NCI-H1417 treated with DMSO at 0.1 percent for 48 hours (cell line): ENCODE measurements at places on chromosomes 2 and 18.

DNA sequence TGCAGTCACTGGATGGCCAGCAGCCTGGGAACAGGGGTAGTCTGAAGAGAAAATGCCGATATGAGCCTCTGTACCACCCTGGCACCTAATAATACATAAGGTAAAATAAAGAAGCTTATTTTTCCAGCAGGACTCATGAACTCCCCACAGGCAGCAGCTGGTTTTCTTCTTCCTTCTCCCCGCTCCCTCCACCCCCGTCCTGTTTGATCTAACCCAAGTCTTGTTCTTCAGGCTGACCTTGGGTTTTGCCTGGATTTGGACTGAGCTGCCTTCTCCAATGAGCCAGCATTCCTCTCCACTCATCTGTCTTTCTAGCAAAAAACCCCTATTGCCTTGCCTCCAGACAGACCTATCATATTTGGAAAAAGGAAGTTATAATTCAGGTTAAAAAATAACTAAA is 111.8 kb downstream of the CELF4 start:
- DNase-seq, result no peak

- no peak for DNase-seq
These were observed 99.8 kb upstream of the FZD7 start for GRCh38 chr2:201933792-201934237.

DNA sequence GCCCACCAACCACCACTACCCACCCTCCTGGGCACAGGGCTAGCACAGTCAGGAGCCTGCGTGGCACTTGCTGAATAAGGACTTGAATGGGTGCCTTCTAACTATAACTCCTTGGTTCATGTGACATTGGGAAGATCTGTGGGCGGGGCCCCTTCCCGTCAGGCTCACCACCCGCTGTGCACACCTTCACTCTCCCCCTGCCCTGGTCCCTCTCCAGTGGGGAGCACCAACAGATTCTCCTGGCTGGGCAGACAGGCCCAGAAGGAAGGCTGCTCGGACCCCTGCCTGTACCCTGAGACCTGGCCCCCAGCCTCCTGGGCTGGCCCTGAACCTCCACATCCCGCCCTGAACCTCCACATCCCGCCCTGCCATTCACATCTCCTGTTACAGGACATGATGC is 33.4 kb upstream of the POMC start:
- no peak for DNase-seq

DNA sequence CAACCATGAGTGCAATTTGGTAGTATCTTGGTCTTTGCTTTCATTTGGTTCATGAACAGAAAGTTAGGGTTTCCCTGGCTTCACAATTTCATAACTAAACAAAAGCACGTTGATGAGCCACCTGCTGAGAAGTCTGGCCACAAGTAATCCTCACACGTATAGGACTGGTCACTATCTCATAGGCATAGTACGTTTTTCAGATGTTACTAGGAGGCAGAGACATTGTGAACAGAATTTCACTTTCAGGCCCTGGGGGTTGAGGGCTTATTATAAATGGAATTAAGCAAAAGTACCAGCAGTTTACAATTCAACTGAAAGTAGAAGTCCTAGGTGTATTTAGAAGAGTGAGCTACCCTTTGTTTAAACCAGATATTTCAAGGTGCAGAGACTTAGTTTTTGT is 277.1 kb downstream of the ALPK2 start:
- no peak for DNase-seq

DNA sequence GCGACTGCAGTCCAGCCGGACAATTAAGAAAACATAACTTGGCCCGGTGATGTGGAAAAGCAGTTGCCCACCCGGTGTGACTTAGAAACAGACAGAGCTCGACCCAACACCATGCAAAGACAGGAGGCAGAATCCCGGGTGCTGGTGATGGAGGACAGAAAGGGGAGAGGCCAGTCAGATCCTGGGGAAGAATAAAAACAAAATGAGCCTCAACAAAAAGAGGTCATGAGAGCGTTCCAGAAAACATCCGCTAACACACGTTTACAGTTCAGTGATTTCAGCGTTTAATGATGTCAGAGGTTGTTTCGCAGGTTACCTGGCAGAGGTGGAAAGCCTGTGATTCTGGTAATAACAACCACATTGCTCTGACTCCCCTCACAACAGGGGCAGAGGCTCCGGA is 111.9 kb downstream of the OSR1 start:
- no peak for DNase-seq

DNA sequence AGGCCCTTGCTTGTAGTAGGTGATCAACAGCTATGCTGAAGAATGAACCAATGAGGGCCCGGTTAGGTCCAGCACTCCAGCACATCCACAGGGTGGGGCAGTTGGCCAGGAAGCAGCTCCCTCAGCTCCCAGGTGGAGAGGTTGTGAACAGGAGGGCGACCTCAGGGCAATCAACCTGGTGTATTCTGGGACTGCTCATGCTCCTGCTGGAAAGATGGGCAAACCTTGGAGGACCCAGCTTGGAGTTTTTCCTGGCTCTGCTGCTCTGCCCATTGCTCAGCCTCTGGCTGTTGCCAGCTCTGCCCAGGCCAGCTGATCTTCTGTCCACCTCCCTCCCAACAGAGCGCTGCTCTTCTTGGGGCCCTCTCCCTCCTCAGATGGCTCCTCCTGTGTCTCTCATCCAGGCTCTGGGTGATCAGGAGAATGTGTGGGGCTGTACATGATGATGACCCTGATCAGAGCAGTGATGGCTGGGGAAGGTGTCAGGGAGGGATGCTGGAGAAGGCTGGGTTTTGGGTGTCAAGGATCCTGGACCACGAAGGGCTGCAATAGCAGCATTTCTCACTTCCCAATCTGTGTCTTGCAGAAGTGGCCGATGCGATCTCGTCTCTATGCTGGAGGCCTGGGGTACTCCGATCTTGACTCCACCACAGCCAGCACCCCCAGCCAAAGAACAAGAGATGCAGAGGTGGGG is 3.4 kb downstream of the TCF23 start:
- DNase-seq, result no peak

DNA sequence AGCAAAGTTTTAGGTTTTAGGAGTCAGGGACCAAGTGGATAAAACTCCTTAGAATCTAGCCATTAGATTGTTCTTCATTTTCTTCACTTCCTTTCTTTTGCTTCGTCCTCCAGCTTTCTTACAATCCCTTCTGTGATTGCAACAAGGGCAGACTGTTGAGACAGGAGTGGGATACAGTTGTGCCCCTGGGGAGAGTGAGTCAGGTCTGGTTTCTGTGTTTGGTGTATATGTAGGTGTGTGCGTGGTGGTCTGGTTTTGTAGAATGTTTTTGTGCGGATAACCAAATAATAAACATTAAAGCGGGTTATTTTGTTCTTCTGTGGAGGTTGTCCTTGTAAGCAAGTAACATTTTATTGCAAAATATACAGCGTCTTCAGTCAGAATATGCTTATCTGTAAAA is 7.3 kb downstream of the INSIG2 start:
- no peak for DNase-seq

DNA sequence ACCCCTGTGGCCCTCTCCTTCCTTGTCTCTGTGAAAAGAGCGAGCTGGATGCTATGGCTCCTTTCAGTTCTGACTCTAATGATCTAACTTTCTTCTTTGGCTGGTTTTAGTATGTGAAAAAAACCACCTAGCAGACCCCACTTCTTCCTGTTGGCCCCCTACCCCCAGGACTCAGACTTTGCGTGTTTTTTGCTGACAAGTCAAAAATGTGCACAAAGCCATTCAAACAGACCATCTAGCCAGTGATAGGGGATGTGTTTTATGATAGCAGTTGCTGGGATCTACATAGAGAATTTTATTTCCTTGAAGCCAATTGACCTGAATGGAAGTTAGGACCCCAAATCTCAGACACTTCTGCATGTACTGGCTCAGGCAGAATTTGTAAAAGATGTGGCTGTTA is 49.1 kb downstream of the MFSD6 start:
- no peak for DNase-seq

- DNase-seq, result no peak
These were observed 40.4 kb downstream of the CLIP4 start for GRCh38 chr2:29155578-29155977.

DNA sequence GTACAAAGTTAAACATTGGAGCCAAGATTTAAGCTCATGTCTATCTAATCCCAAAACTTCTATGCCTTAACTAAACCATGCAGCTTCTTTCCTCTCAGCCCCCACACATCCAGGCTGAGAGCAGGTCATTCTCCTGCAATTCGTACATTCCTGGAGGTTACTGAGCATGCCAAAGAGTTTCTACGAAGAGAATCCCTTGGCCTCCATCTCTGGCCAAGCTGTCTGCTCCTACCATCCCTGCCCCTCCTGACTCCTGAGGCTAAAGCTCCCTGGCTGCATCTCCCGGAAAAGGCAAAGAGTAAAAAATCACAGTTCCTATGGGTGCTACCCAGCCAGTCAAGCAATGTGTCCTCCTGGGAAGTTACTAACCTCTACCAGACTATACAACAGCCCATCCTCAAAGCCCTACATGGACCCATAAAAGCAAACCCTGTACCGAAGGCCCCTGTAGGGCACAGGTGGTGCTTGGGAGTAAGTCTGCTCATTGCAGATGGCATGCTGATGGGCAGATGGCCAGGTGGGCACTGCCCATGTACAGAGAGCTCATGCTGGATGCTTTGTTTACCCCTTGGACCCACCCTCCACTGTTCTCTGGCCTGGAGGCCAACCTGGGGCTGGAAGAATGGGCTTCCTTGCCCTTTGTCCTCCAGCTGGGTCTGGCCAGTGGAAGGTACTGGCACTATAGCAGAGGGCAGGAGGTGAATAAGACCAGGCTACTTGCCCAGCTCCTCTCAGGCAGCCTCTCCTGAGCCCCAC is 99.5 kb downstream of the TTC32 start:
- no peak for DNase-seq

- no peak for DNase-seq
These were observed 44.6 kb upstream of the RAPH1 start for GRCh38 chr2:203579730-203580129.

DNA sequence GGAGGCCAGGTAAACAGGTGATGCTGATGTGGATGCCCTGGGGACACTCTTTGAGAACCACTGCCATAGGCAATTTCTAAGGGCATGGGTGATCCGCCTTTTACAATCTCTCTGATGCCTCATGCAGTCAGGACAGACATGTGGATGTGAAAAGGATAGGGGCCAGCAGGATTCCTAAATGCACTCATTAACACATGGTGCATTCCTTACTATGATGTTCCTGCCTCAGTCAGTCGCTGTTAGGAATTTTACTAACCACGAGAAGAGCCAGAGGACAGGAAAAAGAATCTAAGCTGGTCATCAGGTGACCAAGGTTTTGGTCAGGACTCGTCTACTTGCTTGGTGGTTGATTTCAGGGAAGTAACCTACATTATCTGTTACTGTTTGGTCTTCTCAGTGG is 191.0 kb downstream of the ARL4C start:
- no peak for DNase-seq

DNA sequence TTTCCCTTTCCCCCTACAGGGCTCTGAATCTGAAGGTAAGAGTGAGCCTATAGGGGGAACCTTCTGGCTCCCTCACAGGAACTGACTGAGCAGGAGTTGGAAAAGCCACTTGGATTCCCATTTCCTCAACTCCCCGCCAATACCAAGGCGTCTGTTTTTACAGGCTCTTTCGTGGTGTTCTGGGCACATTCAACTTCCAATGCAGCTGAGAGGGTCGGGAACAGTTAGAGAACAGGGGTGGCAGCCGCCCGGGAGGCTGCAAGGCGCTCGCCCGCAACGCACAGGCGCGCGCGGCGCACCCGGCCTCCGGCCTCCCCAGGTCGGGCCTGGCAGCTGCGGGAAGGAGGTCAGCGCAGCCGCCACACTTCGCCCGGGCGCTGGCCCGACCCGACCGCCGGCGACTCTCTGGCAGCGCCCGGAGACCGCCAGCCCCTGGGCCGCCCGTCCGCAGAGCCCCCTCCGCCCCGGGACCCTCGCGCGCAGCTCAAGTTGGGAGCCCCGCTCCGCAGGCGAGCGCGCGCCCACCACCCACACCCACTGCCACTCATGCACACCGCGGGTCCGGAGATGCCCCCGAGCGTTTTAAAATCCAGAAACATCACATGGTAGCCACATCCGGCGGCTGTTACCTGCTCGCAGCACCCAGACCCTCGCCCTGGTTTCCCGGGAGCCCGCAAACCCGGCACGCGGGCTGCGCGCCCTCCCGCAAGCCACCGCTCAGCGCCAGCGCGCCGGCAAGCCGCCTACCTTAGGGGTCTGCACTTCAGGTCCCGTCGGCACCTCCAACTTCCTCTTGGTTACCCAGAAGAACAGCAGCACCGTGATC is 816 bp downstream of the GALNT14 start:
- DNase-seq, result no peak

DNA sequence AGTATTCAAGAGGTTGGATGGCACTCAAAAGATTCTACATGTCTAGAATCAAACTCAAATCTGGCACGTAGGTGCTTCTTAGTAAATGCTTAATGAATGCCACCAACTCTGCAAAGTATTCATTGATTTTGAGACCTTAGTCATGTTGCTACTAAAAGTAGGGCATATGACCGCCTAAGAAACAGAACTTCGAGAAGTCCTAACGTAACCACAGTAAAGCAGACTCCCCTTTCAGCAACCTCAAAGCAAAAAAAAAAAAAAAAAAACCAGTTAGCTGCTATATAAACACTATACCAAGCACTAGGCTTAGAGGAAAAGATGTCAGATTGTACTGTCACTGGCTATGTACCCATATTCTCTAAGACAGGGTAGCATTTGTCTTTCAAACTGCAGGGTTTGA is 33.9 kb downstream of the PTCD3 start:
- no peak for DNase-seq

DNA sequence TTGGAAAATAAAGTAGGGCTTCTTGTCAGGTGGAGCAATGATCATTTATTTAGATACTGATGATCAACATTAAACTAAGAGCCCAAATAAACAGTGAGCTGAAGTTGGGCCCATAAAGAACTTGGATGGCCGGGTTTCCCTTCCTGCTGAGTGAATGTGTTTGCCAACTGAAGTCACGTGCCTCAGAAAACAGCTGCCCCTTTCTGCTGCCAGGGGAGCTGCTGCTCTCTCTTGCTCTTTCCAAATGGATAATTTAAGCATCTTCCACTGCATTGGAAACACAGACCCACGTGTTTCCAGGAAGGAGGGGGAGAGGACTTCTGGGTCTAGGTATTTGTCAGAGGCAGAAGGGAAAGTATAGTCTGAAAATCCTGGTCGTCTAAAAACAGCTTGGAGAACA is 22.9 kb upstream of the NCKAP5 start:
- peak; percentile 15 for DNase-seq

DNA sequence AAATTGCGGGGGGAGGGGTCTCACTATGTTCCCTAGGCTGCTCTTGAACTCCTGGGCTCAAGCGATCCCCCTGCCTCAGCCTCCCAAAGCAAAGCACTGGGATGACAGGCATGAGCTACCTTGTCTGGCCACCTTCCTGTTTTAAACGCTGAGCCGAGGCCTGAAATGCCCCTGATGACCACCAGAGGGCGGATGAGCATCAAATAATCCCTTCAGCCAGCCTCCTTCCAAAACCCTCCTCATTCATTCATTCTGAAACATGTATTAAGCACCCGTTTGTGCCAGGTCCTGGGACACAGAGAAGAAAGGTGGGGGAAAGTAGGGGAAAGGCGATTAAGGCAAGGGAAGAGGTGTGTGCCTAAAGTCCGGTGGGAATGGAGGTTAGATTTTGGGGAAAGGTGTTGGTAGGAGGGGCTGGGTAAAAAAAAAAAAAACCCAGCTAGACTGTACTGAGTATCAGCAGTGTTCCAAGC is 30.7 kb upstream of the PTMA start:
- DNase-seq, result no peak

GRCh38 chr2:212156088-212156487 is 382.5 kb downstream of the ERBB4 start:
- no peak for DNase-seq

GRCh38 chr2:727071-727470 is 49.9 kb upstream of the TMEM18 start:
- no peak for DNase-seq

- DNase-seq, result no peak
These were observed 48.9 kb downstream of the FSIP2 start for GRCh38 chr2:185787227-185788145.
